Type B pancreatic cell (in vitro differentiated cells): ENCODE measurements at places on chromosomes 5 and 9.

DNA sequence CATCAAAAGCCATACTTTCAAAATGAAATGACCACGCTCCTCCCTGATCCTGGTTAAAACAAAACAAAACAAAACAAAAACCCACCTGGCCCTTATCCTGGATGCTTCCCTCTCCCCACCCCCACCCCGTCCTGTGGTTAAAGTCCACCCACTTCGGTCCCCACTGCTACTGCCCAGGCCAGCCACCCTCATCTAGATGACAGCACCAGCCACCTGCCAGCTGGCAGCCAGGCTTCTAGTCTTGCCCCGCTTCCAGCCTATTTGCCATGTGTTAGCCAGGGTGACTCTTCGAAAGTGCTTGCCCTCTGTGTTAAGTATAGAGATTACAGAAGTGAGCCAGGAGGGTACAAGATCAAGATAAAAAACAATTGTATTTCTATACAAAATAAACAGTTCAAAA, 27.5 kb upstream of the NCS1 start:
- no peak for DNase-seq
- H3K4me1 ChIP-seq = peaks cover 14% of the 10 kb centered on the region
- no peak overlapping the region for H3K4me3 ChIP-seq
- no peak overlapping the region for H3K27ac ChIP-seq
- no peaks in the 10 kb centered on the region for H3K36me3 ChIP-seq

GRCh38 chr9:91690540-91691249, 259.3 kb downstream of the ROR2 start:
- no peak for DNase-seq
- peaks cover 16% of the 10 kb centered on the region for H3K4me1 ChIP-seq
- H3K36me3 ChIP-seq = no peaks in the 10 kb centered on the region
- H3K4me3 ChIP-seq = no peak overlapping the region
- H3K27me3 ChIP-seq = no peaks in the 10 kb centered on the region

- no peak for DNase-seq
- peaks cover 2% of the 10 kb centered on the region for H3K27me3 ChIP-seq
- no peaks in the 10 kb centered on the region for H3K36me3 ChIP-seq
- H3K27ac ChIP-seq = no peak overlapping the region
Observed at GRCh38 chr9:88605512-88606362, 70.8 kb downstream of the NXNL2 start.

DNA sequence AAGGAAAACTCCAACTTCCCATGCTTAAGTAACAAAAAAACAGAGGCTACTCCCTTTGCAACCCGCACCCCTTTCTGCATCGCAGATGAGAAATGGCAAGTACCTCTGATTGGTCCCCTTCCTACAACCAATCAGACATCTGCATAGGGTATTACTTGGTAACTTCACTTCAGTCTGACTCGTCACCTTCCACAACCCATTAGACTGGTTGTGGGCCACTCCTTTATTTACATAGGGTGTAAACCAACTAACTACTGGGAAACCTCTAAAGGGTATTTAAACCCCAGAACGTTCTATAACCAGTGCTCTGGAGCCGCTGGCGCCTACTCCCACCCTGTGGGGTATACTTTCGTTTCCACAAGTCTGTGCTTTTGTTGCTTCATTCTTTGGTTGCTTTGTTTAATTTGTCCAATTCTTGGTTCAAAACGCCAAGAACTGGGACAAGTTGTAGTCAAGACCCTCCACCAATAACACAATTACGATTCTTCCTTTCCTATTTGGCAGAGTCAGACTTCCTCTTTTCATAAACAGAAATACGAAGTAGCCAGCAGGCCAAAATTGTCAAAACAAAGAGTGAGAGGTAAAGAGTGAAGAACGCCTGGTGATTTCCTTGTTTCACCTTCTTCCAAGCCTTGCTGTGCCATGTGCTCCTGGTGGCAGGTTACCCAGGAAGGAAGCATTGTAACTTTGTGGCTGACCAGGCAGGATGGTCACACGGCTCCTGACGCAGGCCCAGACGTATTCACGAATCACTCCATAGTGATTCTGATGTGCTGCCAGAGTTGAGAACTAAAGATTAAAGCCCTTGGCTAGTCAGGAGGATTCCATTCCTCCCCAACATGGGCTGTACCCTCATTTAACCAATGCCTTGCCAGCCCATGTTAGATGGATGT, 477.4 kb downstream of the ARHGEF28 start:
- peaks cover 10% of the 10 kb centered on the region for H3K4me1 ChIP-seq
- H3K4me3 ChIP-seq = no peak overlapping the region

GRCh38 chr9:35859310-35859989, 10.8 kb downstream of the OR13J1 start:
- no peaks in the 10 kb centered on the region for H3K36me3 ChIP-seq
- H3K4me1 ChIP-seq = no peaks in the 10 kb centered on the region
- peak; percentile 45 for DNase-seq
- peaks cover 40% of the 10 kb centered on the region for H3K27me3 ChIP-seq
- no peak overlapping the region for H3K27ac ChIP-seq
- no peak overlapping the region for H3K4me3 ChIP-seq

GRCh38 chr5:116009806-116010205, 22.5 kb upstream of the ARL14EPL start:
- H3K4me3 ChIP-seq = no peak overlapping the region
- peaks cover 11% of the 10 kb centered on the region for H3K4me1 ChIP-seq
- H3K27ac ChIP-seq = no peak overlapping the region
- peaks cover 4% of the 10 kb centered on the region for H3K27me3 ChIP-seq
- H3K36me3 ChIP-seq = no peaks in the 10 kb centered on the region
- no peak for DNase-seq

DNA sequence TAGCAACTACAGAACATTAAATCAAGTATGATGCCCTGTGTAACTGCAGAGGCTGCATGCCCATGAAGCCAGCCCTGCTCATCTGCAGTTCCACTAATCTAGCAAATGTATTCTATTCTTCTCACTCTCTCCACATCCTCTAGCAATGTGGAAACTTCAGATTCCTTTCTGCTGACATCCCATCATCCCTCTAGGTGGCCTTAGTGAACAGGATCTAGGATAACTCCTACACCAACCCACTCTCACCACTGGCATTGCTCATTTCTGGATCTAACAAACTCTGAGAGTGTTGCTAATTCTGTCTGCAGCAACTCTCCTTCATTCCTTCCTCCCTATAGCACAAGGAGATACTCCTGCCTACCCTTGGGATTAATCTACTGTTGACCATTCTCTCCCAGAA, 80.8 kb downstream of the FAM81B start:
- no peak overlapping the region for H3K4me3 ChIP-seq
- peaks cover 44% of the 10 kb centered on the region for H3K36me3 ChIP-seq
- no peak overlapping the region for H3K27ac ChIP-seq
- no peak for DNase-seq
- peaks cover 5% of the 10 kb centered on the region for H3K4me1 ChIP-seq
- H3K27me3 ChIP-seq = no peaks in the 10 kb centered on the region

GRCh38 chr5:73619606-73620333, 6.2 kb upstream of the ARHGEF28 start:
- no peaks in the 10 kb centered on the region for H3K36me3 ChIP-seq
- DNase-seq = no peak
- H3K4me3 ChIP-seq = no peak overlapping the region
- H3K27ac ChIP-seq = peak overlapping the region; percentile 12

- H3K27me3 ChIP-seq = peaks cover 4% of the 10 kb centered on the region
- H3K4me3 ChIP-seq = no peak overlapping the region
- H3K36me3 ChIP-seq = no peaks in the 10 kb centered on the region
- no peak overlapping the region for H3K27ac ChIP-seq
Observed at GRCh38 chr5:173458828-173459609, 130.8 kb upstream of the STC2 start.

DNA sequence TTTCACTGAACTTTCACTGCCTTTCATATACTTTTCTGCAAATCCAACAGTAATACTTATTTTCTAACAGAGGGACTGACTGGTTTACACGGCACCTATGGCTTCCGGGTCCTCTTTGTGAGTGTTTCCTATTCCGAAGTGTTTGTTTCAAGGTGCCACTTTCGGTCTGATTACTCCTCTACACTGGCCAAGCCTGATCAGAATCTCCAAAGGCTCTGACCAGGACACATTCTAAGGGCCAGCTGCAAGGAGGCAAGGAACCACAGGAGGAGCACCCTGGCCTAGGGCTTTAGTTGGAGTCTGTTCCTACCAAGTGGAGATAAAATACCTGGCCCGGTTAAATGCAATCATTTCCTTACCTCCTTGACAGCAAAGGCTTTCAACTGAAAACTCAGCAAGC, 132.1 kb downstream of the GLIS3 start:
- H3K4me3 ChIP-seq = no peak overlapping the region
- no peaks in the 10 kb centered on the region for H3K36me3 ChIP-seq
- no peaks in the 10 kb centered on the region for H3K4me1 ChIP-seq
- DNase-seq = no peak

GRCh38 chr5:126364206-126364902, 58.9 kb upstream of the GRAMD2B start:
- no peaks in the 10 kb centered on the region for H3K36me3 ChIP-seq
- peak overlapping the region; percentile 64 for H3K27ac ChIP-seq
- no peaks in the 10 kb centered on the region for H3K27me3 ChIP-seq
- DNase-seq = no peak
- peaks cover 14% of the 10 kb centered on the region for H3K4me1 ChIP-seq

- no peak overlapping the region for H3K27ac ChIP-seq
- H3K36me3 ChIP-seq = no peaks in the 10 kb centered on the region
- no peak overlapping the region for H3K4me3 ChIP-seq
- no peaks in the 10 kb centered on the region for H3K27me3 ChIP-seq
- H3K4me1 ChIP-seq = peaks cover 6% of the 10 kb centered on the region
Observed at GRCh38 chr5:26691486-26691885, 346.9 kb downstream of the CDH9 start.

DNA sequence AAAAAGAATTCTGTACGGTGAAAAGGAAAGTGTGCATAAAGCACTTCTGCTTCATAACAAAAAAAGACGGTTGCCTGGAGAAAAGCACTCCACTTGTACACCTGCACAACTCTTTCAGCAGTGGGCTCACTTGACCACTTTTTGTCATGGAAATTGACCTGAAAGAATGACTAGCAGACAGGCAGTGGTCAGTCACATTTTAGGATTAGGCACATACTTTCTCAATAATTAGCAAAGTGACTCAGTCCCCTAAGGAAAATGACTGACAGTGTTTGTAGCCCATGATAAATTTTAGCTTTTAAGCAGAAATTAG, 169.3 kb downstream of the FANCC start:
- no peak overlapping the region for H3K4me3 ChIP-seq
- H3K27ac ChIP-seq = no peak overlapping the region
- peaks cover 14% of the 10 kb centered on the region for H3K4me1 ChIP-seq
- DNase-seq = no peak

DNA sequence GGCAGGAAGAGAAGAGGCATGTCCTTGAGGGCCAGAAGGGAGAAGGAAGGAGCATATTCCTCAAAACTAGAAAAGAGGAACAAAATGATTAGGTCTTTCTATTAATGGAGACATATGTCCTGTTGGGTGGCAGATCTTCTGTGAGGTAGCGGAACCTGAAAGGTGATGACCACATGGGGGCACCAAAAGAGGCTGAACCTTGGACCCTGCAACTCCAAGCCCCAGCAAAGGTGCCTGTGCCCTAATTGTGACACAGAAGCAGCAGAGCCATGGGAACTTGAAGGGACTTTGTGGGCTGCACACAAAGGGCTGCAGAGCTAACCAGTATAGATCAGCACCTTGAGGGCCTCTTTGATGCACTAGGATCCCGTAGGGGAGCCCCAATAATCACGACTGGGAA, 158.0 kb downstream of the BAAT start:
- no peaks in the 10 kb centered on the region for H3K36me3 ChIP-seq
- no peak overlapping the region for H3K4me3 ChIP-seq
- no peak for DNase-seq

GRCh38 chr5:156699147-156699546, 150.9 kb upstream of the PPP1R2B start:
- no peak for DNase-seq
- H3K36me3 ChIP-seq = no peaks in the 10 kb centered on the region
- H3K4me1 ChIP-seq = peaks cover under 1% of the 10 kb centered on the region
- H3K27me3 ChIP-seq = no peaks in the 10 kb centered on the region

- no peaks in the 10 kb centered on the region for H3K36me3 ChIP-seq
- H3K27me3 ChIP-seq = no peaks in the 10 kb centered on the region
- no peak overlapping the region for H3K4me3 ChIP-seq
- DNase-seq = no peak
- H3K4me1 ChIP-seq = no peaks in the 10 kb centered on the region
Observed at GRCh38 chr9:69339620-69340019, 14.6 kb downstream of the ENTREP1 start.

DNA sequence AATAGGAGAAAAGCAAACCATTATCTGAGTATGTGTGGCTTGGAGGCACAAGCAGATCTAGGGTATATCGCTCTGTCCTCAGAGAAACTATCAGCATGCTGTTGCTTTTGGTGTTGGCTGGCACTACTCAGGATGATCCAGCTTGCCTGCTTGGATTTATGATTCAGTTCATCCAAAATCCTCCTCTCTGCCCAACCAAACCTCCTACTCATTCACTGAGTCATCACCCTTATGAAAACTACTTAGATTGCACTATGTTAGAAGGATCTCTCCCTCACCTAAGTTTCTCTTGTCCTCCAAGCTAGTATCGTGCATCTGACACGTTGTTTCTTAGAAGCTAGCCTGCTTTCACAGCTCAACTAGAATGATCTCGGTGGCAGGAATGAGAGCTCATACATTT, 14.2 kb upstream of the ZBED3 start:
- DNase-seq = no peak
- H3K27me3 ChIP-seq = no peaks in the 10 kb centered on the region
- no peak overlapping the region for H3K27ac ChIP-seq
- H3K4me3 ChIP-seq = no peak overlapping the region
- H3K36me3 ChIP-seq = peaks cover 27% of the 10 kb centered on the region

- H3K4me3 ChIP-seq = peak overlapping the region; percentile 88
- peaks cover 36% of the 10 kb centered on the region for H3K4me1 ChIP-seq
- H3K36me3 ChIP-seq = peaks cover 14% of the 10 kb centered on the region
Observed at GRCh38 chr9:2158766-2159430, 143.8 kb downstream of the SMARCA2 start.

GRCh38 chr9:26266146-26266793, 588.0 kb upstream of the TUSC1 start:
- no peaks in the 10 kb centered on the region for H3K27me3 ChIP-seq
- H3K4me3 ChIP-seq = no peak overlapping the region
- no peaks in the 10 kb centered on the region for H3K4me1 ChIP-seq
- H3K36me3 ChIP-seq = no peaks in the 10 kb centered on the region
- no peak overlapping the region for H3K27ac ChIP-seq

- H3K4me1 ChIP-seq = peaks cover 16% of the 10 kb centered on the region
- peaks cover 20% of the 10 kb centered on the region for H3K36me3 ChIP-seq
- no peak for DNase-seq
- H3K27me3 ChIP-seq = no peaks in the 10 kb centered on the region
- peak overlapping the region; percentile 55 for H3K27ac ChIP-seq
- H3K4me3 ChIP-seq = peak overlapping the region; percentile 13
Observed at GRCh38 chr5:103272377-103272776, 13.8 kb downstream of the MACIR start.

GRCh38 chr9:133631111-133631510, 5.1 kb upstream of the DBH start:
- H3K4me3 ChIP-seq = no peak overlapping the region
- peaks cover 27% of the 10 kb centered on the region for H3K27me3 ChIP-seq
- no peaks in the 10 kb centered on the region for H3K36me3 ChIP-seq

GRCh38 chr5:114678778-114679177, 316.9 kb downstream of the KCNN2 start:
- no peak for DNase-seq
- H3K36me3 ChIP-seq = no peaks in the 10 kb centered on the region
- no peak overlapping the region for H3K4me3 ChIP-seq
- H3K4me1 ChIP-seq = no peaks in the 10 kb centered on the region
- no peak overlapping the region for H3K27ac ChIP-seq
